ENCODE measurements at places on chromosomes 2 and 18. TPM values are rescaled to one million over a fixed set of nuclear protein-coding genes. Genes with fewer than 3 reads are reported as not detected.

HOXD12 gene
- total RNA-seq = not detected

TUBA3E gene
- total RNA-seq = not detected

FEV gene
- total RNA-seq = not detected

MYO5B gene
- total RNA-seq = 0.87 TPM

TGFA gene
- total RNA-seq = 7.8 TPM

RSAD2 gene
- 0.20 TPM for total RNA-seq

ASXL3 gene
- 0.22 TPM for total RNA-seq

SPC25 gene
- total RNA-seq = 2.8 TPM

SMPD4 gene
- total RNA-seq = 9.8 TPM

STRADB gene
- 12.9 TPM for total RNA-seq
